CD4-positive, alpha-beta memory T cell (primary cell): ENCODE measurements at places on chromosomes 11 and 22. TPM values are rescaled to one million over a fixed set of nuclear protein-coding genes. Genes with fewer than 3 reads are reported as not detected.
A peak's percentile ranks its signal among the peaks of the same experiment; 100 is the strongest.

DNA sequence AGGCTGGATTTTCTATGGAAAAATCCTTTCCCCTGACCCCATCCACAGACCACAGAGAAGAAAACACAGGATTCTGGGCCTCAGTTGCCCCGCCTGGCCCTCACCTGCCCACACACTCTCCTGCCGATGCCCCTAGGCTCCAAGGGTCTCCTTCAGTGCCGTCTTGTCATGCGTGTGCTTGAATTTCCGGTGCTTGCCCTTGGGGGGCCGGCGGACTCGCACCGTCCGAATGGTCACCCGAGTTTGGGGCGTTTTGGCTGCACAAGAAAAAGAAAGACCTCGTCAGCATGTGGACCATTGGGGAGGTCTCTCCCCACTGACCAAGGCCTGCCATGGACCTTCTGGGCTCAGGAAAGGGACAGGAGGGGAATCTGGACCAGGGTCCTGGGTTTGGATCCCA lies 19.2 kb downstream of the PDGFB start:
- no peak for DNase-seq
- no peaks in the 10 kb centered on the region for H3K27me3 ChIP-seq
- peaks cover 12% of the 10 kb centered on the region for H3K36me3 ChIP-seq
- no peak overlapping the region for H3K27ac ChIP-seq

The APLNR gene
- not detected for total RNA-seq

DNA sequence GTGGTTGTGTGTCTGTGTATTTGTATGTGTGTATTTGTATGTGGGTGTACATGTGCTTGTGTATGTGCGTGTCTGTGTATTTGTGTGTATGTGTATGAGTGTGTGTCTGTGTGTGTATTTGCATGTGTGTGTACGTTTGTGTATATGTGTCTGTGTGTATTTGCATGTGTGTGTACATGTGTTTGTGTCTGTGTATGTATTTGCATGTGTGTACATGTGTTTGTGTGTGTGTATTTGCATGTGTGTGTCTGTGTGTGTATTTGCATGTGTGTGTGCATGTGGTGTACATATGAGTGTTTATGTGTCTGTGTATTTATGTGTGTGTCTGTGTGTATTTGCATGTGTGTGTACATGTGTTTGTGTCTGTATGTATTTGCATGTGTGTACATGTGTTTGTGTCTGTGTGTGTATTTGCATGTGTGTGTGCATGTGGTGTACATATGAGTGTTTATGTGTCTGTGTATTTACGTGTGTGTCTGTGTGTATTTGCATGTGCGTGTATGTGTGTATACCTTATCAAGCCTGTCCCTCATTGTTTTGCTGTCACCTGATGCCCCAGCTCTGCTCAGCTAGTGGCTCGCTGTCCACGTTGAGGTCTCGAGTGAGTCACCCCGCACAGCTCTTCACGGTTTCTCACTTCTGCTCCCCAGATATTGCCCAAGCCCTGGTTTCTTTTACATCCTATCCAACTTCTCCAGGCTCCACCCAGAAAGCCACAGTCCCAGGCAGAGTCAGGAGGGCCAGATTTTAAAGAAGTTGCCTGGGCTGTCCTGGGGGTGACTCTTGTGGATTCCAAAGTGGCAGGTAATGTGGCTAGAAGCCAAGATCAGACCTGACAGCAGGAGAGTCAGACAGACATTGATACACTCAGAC lies 15.2 kb downstream of the MB start:
- no peak for DNase-seq
- no peak overlapping the region for H3K27ac ChIP-seq
- no peak overlapping the region for H3K4me3 ChIP-seq
- no peaks in the 10 kb centered on the region for H3K36me3 ChIP-seq
- H3K4me1 ChIP-seq = no peaks in the 10 kb centered on the region
- H3K27me3 ChIP-seq = no peaks in the 10 kb centered on the region

DNA sequence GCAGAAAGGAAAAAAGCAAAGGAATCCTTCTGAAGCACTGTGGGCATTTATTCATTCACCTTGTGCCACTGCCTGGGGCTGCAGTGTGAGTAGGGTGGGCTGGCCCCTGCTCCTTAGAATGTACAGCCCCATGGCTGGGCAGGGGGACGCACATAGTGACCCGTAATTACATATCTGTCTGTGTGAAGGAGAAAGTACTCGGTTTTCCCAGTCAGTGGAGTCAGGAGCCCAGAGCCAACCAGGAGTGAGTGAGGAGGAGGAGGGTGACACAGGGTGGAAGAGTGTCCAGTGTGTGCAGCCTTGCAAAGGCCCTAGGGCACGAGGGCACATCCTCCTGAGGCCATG lies 91.9 kb downstream of the CDKN1C start:
- no peaks in the 10 kb centered on the region for H3K27me3 ChIP-seq
- H3K36me3 ChIP-seq = no peaks in the 10 kb centered on the region
- peaks cover 4% of the 10 kb centered on the region for H3K4me1 ChIP-seq
- no peak overlapping the region for H3K4me3 ChIP-seq

- no peak for DNase-seq
- no peak overlapping the region for H3K4me3 ChIP-seq
- H3K27ac ChIP-seq = no peak overlapping the region
- H3K36me3 ChIP-seq = no peaks in the 10 kb centered on the region
These were observed 50.1 kb downstream of the ACER3 start for GRCh38 chr11:76910620-76911414.

The RRAS2 gene
- 11.4 TPM for total RNA-seq

DNA sequence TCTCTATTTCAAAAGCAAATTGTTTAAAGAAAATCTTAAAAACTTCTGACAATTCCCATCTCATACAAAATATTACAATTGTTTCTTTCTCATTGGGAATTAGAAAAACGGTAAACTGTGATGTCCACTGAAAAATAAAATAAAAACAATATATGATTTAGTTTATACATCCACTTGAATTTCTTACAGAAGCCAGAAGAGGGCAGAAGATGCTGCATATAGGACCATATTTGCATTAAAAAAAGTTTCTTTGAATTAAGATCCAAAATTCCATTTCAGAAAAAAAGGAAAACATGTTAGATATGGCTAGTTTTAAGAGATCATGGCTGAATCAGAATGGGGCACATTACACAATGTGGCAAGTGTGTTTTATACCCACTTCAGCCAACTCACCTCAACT lies 39.3 kb upstream of the LRRC4C start:
- no peaks in the 10 kb centered on the region for H3K27me3 ChIP-seq
- no peak for DNase-seq
- no peak overlapping the region for H3K27ac ChIP-seq
- H3K4me1 ChIP-seq = no peaks in the 10 kb centered on the region
- H3K4me3 ChIP-seq = no peak overlapping the region

- H3K27ac ChIP-seq = no peak overlapping the region
- H3K27me3 ChIP-seq = no peaks in the 10 kb centered on the region
- DNase-seq = no peak
- H3K4me1 ChIP-seq = no peaks in the 10 kb centered on the region
- H3K36me3 ChIP-seq = no peaks in the 10 kb centered on the region
These were observed 166.8 kb downstream of the NTM start for GRCh38 chr11:131537196-131537595.

DNA sequence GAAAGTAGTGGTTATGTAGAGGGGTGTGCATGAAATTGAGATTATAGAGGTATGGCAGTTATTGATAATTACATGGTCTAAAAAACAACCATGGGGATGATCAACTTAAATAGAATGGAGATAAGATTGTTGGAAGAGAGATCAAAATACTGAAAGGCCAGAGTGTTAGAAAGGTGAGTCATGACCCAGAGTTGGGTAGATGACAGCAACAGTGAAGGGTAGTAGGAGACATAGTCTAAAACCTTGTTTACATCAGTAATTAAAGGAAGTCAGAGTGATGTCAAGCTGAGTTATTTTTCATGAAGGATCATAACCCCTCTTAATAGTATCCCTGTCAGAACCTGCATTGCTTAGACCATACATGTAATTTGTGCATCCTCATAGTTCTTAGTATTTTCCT lies 110.9 kb downstream of the ELP4 start:
- H3K27me3 ChIP-seq = no peaks in the 10 kb centered on the region
- H3K36me3 ChIP-seq = no peaks in the 10 kb centered on the region
- H3K4me3 ChIP-seq = no peak overlapping the region
- no peak overlapping the region for H3K27ac ChIP-seq

DNA sequence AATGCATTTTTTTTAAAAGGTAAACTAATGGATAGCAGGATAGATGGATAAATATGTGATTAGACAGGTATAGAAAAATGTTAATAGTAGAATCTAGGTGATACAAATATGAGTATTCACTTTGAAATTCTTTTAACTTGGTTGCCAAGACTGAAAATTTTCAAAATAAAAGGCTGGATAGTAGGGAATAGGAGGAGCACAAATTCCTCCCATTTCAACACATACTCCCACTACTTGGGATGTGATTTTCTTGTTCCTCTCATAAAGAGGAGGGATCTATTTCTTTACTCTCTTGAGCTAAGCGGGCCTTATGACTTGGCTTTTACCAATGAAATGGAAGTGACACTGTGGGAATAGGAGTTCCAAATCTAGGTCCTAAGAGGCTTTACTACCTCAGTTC lies 35.9 kb downstream of the PIK3C2A start:
- H3K4me3 ChIP-seq = no peak overlapping the region
- no peaks in the 10 kb centered on the region for H3K4me1 ChIP-seq
- H3K27ac ChIP-seq = no peak overlapping the region
- DNase-seq = no peak
- H3K36me3 ChIP-seq = peaks cover 6% of the 10 kb centered on the region

DNA sequence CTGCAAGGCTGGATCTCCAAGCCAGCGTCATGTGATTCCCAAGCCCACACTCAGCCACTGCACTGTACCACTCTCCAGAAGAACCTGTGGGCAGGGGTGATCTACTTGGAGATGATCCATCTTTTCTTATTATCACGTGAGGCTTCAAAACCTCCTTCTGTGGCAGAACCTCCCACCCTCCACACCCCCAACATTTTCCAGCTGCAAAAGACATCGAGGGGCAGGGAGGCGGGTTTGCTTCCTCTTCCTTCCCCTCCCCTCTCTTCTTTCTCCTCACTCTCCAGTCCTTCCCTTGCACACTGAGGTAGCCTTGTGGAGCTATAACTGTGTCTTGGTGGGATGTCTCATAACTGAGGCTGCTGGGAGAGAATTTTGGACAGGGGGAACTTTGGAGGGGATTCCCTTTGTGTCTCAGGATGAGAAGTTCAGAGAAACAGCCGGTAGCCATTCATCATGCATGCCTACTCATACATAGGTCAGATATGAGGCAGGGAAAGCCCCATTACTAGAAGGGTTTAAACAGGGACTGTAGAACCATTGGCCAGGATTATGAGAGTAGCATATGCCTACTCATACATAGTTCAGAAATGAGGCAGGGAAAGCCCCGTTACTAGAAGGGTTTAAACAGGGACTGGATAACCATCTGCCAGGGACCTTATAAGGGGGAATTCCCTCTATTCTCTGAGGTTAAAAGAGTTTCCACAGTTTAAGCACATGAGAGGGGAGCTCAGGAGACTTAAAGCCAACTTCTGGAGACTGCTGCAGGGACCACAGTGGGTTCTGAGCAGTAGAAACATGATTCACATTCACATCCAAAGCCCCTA lies 420.7 kb upstream of the CADM1 start:
- no peak overlapping the region for H3K27ac ChIP-seq
- no peak overlapping the region for H3K4me3 ChIP-seq
- H3K27me3 ChIP-seq = no peaks in the 10 kb centered on the region
- no peaks in the 10 kb centered on the region for H3K36me3 ChIP-seq

The OR52H1 gene
- not detected for total RNA-seq

DNA sequence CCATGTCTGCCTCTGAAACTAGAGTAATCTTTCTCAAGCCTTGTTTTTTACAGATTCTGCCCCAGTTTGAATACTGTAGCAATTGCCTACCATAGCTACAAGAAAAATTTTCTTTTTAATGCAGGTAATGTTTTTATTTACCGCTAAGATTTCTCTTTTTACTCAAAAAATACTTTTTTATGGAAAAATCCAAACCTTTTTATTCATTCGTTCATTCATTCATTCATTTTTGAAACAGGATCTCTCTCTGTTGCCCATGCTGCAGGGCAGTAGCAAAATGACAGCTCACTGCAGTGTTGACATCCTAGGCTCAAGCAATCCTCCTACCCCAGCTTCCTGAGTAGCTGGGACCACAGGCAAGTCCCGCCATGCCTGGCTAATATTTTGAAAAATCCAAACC lies 2.7 kb upstream of the CPT1A start:
- H3K4me3 ChIP-seq = no peak overlapping the region
- H3K36me3 ChIP-seq = no peaks in the 10 kb centered on the region
- H3K27ac ChIP-seq = peak overlapping the region; percentile 53
- DNase-seq = no peak

GRCh38 chr11:106785913-106786650 lies 232.2 kb downstream of the GUCY1A2 start:
- H3K4me3 ChIP-seq = no peak overlapping the region
- no peak for DNase-seq
- H3K27me3 ChIP-seq = no peaks in the 10 kb centered on the region
- H3K4me1 ChIP-seq = no peaks in the 10 kb centered on the region
- H3K27ac ChIP-seq = no peak overlapping the region
- no peaks in the 10 kb centered on the region for H3K36me3 ChIP-seq

DNA sequence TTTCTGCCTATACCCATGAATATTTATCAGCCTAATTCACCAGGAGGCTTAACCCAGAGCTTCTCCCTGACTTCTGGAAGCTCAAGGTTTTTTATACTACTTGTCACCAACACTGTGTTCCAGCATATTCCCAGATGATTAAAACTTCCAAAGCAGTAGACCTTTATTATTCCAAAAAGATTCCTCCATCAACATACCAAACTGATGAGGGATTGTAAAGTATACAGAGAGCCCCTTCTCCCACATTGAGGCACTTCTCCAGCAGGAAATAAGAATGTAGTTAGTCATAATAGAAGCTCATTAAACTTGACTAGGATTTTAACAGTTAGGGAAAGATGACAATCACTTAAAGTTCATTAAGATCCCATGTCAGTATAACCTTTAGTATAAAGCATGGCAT lies 51.4 kb upstream of the CEP126 start:
- H3K27me3 ChIP-seq = no peaks in the 10 kb centered on the region
- H3K36me3 ChIP-seq = no peaks in the 10 kb centered on the region
- H3K4me1 ChIP-seq = no peaks in the 10 kb centered on the region
- DNase-seq = no peak
- H3K4me3 ChIP-seq = no peak overlapping the region
- no peak overlapping the region for H3K27ac ChIP-seq
